ENCODE measurements at places on chromosomes 5 and 9.

GRCh38 chr5:7436521-7436920 lies 40.6 kb downstream of the ADCY2 start:
- DNase-seq = no peak

- DNase-seq = no peak
Observed at GRCh38 chr5:116652196-116652729, 77.6 kb upstream of the SEMA6A start.

DNA sequence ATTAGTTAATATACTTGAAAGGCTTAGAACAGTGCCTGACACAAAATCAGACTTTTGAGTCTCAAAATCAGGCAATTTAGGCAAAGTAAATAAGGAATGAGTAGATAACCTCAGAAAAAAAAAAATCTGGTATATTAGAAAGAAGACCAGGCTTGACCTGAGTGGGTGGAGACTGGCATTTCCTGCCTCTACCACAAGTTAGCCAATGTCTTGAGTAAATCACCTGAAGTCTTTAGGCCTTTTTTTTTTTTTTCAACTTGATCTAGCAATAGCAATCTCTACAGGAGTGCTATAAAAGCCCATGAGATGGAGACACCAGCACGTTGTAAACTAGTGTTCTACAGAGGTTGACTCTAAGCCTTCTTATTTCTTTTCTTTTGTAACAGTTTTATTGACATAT lies 104.2 kb upstream of the RASEF start:
- DNase-seq = no peak

DNA sequence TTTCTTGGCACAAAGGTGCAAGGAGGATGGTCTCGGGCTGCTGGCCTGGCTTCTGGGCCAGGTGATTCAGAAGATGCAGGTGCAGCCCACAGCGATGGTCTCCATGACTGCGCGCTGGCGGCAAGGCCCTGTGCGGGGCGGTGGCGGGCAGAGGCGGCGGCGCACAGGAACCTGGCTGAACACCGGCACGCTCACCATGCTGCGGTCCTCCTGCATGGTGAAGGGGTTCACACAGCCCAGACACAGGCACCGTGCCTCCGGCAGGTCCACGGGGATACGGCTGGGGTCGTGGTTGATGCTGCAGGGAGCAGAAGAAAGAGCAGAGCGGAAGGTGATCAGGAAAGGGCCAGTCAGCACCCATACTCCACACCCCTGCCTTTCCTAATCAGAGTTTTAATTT lies 4.8 kb downstream of the IL17B start:
- no peak for DNase-seq

Data from activated CD4-positive, alpha-beta T cell treated with anti-CD3 and anti-CD28 coated beads, Interleukin-2, Interleukin-6, amounts not matched to agents 100 ng/mL and 50 ng/mL, durations not matched to agents 16 hours and 8 hours (primary cell).